ENCODE measurements at places on chromosomes 2 and 18. TPM values are rescaled to one million over a fixed set of nuclear protein-coding genes. Genes with fewer than 3 reads are reported as not detected.

AFF3 gene
- 0.02 TPM for total RNA-seq

SNORC gene
- 1.7 TPM for total RNA-seq

SOX11 gene
- not detected for total RNA-seq

PTPN18 gene
- 64.4 TPM for total RNA-seq

TRIM43 gene
- total RNA-seq = not detected

TNFAIP6 gene
- not detected for total RNA-seq

- no peak for DNase-seq
Measured at GRCh38 chr2:107411267-107411666, 415.4 kb upstream of the RGPD4 start.

DNA sequence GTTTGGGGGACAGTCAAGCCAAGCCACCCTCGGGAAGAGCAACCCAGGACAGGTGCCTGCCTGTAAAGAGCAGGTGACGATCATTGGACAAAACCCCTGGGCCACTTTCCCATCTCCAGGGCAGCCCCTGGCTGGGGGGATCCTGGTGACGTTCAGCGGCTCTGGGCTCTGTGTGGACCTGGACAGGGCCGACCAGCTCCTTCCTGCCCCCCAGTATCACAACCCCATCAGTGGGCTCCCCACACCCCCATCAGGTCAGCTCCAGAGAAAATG is 57.3 kb upstream of the ASAP2 start:
- no peak for DNase-seq

GRCh38 chr2:233988581-233988980 is 61.9 kb upstream of the SPP2 start:
- no peak for DNase-seq

DNA sequence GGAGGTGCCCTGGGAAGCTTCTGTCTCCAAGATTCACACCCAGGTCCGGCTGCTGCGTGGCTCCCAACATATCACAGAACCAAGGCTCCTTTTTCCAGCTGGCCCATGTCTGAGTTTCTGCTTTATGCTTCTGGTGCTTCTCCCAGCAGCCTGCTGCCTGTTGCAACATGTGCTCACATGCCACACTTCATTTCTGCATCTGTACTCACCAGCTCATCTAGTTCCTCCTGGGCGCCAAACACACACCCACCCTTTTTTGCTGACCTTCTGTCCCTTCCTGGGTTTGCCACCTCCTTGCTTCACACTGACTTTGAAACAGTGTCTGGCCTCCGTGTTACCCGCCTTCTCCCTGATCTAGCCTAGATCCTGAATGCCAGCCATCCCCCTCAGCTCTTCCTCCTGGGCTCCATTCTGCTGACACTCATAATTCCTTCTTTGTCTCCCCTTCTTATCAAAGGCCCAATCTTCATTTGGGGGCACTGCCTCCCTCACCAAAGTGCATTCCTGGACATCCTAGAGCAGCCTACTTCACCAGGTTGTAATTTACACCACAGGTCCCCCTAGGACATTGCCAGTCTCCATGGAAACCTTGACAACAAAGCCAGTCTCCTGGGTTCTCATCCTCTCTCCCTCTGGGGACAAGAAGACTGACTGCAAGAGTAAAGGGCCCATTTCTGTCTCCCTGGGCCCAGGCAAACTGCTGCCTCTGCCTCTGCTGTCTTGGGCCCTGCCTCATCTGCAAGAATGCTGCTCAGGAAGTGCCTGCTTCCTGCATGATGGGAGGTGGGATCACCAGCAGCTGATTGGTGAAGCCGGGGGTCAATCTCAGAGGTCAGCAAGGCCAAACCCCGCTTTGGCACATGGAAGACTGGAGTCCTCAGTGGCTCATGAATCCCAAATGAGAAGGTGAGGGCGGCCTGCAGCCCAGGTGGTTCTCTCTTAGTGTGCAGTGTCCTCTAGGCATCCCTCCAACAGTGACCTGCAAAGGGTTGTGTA is 13.9 kb upstream of the PROM2 start:
- DNase-seq = no peak

GRCh38 chr2:18346874-18347273 is 213.6 kb downstream of the RDH14 start:
- no peak for DNase-seq

DNA sequence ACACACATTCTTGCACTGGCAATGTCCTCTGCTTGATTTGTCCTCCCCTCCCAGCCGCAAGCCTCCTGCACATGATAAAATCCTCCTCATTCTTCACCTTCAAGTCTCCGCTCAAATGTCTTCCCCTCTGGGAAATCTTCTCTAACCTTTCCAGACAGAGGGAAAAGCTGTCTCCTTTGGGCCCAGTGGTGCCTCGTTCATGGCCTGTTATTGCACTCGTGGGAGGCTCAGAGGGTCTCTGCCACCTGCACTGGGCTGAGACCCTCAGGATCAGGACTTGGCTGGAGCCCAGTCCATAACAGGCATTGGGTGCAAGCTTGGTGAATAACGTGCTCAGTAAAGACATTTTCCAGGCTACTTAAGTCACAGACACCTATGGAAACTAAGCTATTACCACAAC is 68.6 kb downstream of the PTGR3 start:
- no peak for DNase-seq

- DNase-seq = peak; percentile 46
Measured at GRCh38 chr2:118371515-118371914, 283.2 kb downstream of the INSIG2 start.

- DNase-seq = no peak
Measured at GRCh38 chr18:63083020-63083531, 236.5 kb downstream of the BCL2 start.

- no peak for DNase-seq
Measured at GRCh38 chr2:74739129-74739528, 85.1 kb downstream of the SEMA4F start.

DNA sequence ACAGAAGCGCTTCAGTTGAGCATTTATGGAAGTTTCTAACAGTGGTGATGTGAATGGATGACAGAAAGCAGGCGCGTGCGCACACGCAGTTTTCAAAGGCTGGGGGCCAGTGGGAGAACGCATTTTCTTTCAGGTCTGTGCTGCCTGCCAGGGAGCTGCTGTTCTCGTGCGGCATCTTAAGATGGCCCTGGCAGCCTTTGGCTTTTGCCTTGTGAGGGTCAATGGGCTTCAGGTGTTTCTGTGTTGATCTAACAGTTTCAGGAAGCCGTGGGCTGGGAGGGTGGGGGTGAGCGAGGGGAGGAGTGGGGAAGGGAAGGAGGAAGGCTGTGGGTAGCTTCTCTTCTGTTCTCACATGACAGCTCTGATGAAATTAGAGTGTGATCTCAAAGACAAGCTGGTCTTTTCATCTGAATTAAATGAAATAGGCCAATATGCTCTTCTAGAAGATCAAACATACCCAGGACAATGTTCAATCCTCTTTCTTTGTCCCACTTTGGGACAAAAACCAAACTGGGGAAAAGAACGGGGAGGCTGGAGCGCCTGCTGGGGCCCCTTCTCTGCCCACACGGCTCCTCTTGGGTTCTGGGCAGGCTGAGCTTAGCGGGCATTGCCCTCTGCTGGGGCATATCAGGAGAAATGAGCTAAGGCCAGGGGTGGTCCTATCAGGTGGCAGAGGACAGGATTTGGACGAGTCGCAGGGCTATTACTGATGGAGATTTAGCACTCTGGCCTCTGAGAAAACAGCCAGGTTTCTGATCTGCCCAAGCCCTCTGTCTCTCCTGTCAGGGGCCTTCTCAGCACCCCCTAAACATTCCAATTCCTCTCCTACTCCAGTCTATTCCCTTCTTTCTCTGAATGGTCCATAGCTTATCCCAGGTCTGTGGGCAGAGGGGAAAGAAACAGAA is 126.2 kb upstream of the LGALSL start:
- DNase-seq = no peak

GRCh38 chr2:223026357-223027110 is 25.5 kb upstream of the KCNE4 start:
- DNase-seq = peak; percentile 40

- no peak for DNase-seq
Measured at GRCh38 chr2:201696151-201696659, 2.2 kb downstream of the MPP4 start.

GRCh38 chr2:50781646-50782045 is 250.3 kb downstream of the NRXN1 start:
- no peak for DNase-seq

DNA sequence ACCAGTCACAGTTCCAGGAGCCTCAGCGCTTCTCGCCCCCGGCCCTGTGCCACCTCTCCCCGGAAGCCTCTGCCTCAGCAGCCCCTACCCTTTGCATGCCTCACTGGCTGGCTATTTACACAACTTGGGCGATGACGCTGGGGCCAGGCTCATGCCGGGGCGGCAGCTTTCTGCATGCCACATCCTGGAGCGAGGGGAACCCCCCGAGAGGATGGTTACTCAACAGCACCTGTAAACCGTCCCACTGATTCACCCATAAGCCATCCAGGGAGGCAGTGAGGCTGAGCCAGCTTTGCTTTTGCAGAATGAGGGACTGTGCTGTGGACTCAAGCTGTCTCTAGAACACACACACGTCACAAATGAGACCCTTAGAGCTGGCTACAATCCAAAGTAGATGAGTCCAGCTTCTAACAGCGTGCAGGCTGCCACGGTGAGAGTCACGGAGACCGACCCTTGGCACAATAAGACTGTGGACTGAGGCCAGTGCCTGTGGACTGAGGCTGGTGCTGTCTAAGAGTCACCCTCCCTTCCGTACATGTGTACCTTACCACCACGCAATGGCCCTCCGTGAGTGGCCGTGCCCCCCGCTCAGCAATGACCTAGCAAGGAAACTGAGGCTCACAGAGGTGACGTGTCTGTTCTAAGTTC is 45.6 kb upstream of the ODC1 start:
- no peak for DNase-seq

DNA sequence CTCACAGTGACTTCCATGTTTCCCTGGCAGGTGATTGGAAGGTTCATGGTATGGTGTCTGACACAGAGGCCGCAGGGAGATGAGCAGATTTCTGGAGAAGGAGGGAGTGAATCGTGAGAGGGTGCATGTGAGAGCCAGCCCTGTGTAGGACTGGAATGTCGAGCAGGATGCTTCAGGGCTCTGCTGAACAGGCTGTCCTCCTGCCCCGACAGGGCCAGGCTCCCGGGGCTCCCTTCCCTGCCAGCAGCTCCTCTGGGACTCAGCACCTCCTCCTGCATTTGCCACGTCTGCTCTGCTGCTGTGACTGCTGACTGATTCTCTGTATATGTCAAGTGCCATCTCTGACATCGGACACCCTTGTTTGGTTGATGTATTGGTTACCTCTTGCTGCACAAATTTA is 38.5 kb upstream of the INHBB start:
- DNase-seq = no peak

- DNase-seq = no peak
Measured at GRCh38 chr2:18762667-18763066, 173.3 kb upstream of the NT5C1B start.

- no peak for DNase-seq
Measured at GRCh38 chr2:100882645-100883613, 63.0 kb downstream of the NPAS2 start.

DNA sequence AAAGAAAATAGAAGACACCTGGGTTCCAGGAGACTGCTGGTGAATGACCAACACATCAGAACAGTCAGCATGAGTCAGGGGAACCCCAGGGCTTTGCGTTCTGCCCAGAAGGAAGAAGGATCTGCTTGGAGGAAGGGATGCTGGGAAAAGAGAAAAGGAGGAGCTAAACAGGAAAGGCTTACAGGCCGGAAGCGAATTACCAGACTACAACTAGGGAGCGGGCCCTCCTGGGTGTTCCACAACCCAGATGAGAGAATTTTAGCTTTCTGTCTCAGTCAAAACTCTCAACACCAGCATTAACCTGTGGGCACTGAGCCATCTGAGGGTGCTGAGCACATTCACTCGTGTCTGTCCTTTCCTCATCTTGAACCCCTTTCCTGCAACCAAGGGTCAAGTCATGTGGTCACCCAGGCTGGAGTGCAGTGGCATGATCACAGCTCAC is 19.2 kb downstream of the CDC42EP3 start:
- DNase-seq = no peak

DNA sequence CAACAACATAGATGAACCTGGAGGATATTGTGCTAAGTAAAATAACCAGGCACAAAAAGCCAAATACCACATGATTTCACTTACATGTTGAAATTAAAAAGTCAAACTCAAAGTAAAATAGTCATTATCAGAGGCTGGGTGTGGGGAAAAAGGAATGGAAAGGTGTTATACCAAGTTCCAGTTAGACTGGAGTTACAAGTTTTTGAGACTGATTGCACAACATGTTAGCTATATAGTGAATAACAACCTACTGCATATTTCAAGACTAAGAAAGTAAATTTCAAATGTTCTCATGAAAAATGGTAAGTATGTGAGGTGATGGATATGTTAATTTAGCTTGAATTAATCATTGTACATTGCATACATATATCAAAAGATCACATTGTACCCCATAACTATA is 116.8 kb upstream of the HNMT start:
- no peak for DNase-seq

- no peak for DNase-seq
Measured at GRCh38 chr2:161371869-161372268, 44.2 kb upstream of the TBR1 start.

GRCh38 chr2:144510294-144510991 is 9.5 kb downstream of the ZEB2 start:
- no peak for DNase-seq

DNA sequence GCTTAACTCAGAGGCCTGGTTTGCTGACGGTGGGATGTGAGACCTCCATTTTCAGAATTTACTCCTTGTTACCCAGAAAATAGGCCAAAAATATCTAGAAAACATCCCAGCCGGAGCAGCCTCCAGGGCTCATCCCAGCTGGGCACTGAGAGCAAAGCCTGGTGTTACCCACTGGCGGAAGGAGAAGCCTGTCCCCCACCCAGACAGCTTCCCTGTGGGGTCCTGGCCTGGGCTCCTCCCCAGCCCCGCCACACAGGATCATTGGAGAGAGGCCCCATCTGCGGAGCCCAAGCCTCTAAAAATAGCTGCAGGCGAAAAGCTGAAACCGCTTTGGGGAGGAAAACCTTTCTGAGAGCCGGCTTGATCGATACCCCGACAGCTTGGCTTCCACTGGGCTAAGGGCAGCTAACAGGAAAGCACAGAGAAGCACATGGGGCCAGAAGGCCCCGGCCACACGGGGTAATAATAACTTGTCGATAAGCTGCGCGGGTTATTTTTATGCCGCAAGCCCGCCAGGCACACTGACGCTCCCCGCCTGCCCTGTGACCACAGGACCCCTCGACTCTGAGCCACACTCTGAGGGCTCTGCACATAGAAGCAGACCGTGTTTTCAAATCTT is 26.9 kb upstream of the FAHD2A start:
- no peak for DNase-seq

All from K562 (cell line).